ENCODE measurements at places on chromosomes 16 and 17.

DNA sequence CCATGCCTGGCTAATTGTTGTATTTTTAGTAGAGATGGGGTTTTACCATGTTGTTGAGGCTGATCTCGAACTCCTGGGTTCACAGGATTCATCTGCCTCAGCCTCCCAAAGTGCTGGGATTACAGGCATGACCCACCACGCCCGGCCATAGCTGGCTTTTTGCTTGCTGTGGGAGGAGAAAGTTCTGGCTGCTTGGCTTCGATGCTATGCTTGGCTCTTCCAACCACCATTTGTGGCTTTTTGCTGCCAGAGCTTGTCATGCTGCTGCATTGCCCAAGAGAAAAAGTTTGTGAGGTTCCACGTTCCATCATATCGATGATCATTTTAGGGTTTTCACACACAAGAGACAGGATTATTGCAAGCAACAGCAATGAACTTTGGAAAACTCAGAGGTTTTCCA is 16.2 kb downstream of the BMERB1 start:
- no peak for DNase-seq

DNA sequence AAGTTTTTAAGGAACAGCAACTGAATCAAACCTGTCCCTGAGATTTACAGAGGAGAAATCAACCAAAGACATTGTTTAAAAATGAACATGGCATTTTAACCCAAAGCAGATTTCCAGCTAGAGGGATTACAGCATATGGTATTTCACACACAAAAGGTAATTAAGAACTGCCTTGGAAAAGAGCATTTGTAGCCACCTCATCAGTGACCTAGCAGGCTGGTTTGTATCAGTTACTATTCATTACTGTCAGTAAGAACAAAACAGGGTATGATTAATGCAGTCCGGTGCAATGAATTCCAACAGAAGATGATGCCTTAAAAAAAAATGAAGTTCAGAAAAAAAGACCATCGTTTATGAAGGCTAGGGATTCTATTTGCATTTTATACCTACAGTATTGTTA is 219.9 kb downstream of the CHD9NB start:
- no peak for DNase-seq

DNA sequence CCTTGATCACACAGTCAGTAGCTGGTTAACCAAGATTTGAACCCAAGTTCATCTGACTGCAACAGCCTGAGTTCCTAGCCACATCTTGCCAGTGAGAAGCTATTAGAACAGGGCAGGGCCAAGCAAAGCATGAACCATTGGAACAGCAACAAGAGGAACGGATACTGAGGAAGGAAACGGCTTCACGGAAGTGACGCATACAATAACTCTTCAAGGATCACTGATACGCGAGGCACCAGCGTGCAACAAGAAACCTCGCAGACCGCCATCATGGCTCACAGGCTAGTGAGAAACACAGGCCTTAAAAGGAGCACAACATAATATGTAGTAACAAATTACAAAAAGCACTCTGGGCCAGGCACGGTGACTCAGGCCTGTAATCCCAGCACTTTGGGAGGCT is 114.9 kb downstream of the CDYL2 start:
- no peak for DNase-seq

- DNase-seq = no peak
These were observed 299.8 kb upstream of the ZFHX3 start for GRCh38 chr16:73347500-73348375.

All from HS-27A (cell line).